Choroid plexus epithelial cell (primary cell): ENCODE measurements at places on chromosomes 13 and 19.

DNA sequence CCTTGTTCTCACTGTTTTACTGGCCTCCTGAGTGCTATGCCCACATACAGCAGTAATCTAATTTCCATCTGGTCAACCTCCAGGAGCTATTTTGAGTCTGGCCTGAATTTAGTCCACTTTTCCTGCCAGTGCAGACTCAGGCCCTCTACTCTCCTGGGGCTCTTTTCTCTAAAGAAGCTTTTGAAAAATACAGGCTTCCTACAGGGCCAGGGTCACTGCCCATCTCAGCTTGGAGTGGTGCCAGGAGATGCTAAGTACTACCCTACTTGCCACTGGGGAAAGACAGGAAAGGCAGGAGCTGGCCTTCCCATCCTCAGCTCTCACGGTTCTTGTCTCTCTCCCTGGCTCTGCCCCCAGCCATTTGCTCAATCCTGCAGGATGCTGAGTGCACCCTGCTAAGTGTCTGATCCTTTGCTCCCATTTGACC is 101.7 kb upstream of the SERP2 start:
- DNase-seq, result no peak

- no peak for DNase-seq
Measured at GRCh38 chr19:37401078-37401477, 30.2 kb downstream of the ZNF527 start.

DNA sequence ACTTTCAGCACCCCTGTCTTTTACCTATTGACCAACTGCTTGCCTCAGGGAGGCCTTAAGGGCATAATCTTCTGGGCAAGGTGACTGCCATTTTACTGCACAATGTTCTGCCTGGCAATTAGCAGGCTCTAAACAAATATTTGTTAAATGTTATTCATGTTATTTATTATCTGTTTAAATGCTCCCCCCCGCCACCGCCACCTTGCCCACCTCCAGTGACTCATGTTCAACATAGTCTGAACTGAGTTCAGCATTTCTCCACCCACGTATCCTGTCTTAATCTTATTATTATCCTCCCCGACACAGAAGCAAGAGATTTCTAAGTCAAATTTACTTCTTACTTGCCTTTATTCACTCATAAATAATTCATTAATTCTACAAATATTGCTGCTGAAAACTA is 144.8 kb downstream of the LIG4 start:
- DNase-seq, result no peak

DNA sequence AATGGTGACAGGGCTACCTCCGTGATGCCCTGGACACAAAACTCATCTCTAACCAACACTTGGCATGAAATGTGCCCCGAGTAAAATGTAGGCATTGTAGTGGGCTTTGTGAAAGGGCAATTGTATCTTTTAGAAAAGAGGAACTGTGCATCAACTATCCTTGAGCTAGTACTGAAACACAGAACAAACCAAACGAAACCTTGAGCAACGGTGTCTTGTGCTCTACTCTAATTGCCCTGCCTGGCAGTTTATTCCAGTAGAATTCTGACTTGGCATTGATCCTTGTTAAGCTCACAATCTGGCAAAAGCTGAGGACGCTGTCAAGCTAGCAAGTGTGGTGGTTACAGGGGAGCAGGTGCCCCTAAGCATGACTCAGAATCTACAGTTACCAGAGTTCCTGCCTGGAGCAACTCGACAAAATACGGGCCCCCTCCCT is 707.1 kb upstream of the SPRY2 start:
- DNase-seq, result no peak

DNA sequence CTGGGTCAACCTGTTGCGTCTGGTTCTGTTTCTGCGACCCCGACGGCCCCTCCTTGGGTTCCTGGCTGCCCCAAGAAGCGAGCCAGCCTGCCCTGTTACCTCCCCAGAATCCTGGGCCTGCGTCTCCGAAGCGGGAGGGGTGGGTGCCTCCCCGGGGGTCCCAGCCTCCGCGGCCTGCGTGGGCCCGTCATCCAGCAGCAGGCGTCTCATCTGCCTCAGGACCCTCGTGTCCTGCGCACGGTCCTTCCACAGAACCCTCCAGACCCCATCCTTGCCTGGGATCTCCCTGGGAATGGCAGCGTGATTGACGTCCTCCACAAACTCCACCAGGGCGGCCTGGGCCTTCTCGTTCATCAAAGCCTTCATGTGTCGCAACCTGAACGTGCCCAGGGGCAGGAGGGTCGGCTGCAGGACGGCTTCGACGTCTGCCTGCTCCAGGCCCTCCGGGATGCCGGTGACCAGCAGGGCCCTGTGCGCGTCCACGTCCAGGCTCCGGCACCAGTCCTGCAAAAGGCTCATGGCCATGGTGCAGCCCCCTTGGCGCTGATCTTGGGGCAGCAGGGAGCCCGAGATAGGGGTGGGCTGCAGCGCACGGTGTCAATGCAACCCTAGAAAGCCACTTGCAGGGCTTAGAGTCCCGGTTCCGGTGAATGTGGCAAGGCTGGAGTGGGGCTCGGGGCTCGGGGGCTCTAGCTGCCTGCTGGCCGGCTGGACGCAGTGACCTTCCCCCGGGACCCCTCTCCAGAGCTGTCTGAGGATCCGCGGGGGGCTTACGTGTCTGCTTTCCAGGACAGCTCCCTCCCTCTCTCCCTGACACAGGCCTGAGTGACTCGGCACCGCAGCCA is 504 bp downstream of the PNMA8B start:
- DNase-seq, result no peak

- DNase-seq, result no peak
Measured at GRCh38 chr13:112651750-112652511, 37.9 kb upstream of the ATP11A start.

DNA sequence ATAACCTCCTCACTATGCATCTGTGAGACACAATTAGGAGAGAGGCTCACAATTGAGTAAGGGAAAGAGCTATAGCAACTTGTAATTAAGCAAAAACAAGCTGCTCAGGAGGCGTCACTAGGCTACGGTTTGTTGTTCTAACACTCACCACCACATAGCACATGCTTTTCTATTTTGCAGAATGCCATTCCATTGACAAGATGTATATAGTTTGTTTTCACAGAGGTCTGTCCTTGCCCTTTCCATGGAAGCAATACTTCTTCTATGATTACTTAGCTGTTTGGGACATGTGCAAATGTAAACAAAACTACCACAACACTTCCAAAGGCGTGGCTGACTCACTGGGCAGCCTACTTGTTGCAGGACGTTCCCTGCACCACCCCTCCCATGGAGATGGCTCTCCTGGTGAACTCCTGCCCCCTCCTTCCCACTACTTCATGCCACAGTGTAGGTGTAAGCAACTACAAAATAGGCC is 33.9 kb upstream of the FAM216B start:
- peak; percentile 100 for DNase-seq

DNA sequence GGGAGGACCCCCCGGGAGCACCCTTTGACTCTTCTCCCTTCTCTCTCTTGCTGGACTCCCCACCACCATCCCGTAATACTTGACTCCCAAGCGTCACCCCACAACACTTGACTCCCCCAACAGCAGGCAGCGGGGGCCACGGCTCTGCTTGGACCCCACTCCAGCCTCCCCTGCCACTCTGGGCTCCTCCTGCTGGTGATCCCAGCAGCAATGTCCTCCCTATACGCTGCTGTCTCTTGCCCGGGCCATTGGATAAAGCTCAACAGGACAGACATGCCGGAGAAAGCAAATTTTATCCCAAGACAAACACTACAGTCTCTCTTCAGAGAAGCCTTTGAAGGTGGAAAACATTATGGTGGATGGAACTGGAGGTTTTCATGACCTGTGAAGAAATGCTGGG is 20.4 kb upstream of the AMER2 start:
- DNase-seq, result no peak

- DNase-seq, result no peak
Measured at GRCh38 chr13:101326710-101327109, 89.6 kb downstream of the NALCN start.

DNA sequence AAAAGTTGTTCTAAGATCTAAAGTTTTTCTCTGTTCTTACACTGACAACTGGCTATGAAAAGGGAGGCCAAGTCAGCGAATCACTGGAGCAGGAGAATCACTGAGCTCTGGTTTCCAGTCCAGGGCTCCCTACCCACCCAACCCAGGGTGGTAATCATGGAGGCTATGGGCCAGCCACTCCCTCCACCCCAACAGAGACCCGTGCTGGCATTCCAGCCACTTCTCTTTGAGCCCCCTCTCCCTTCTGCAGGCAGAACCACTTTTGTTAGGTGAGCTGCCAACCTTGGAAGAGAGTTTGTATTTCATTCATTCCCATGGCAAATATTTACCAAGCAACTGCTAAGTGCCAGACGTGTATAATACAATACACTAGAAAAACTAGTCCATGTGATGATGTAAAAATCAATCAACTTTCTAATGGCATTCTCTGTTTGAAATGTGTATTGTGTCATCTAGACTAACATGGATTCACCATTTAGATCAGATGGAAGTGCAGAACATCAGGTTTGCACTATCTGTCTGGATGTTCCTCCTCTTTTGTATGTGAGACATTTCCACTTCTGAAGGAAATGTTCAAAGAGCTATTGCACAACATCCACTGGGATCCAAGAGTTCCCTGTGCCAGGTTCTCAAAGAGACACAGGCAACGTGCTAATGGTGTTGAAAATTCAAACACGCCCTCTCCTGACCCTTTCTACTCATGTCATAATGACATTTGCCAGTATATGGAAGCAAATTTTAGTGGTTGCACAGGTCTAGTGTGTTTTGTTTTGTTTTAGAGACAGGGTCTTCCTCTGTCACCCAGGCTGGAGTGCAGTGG is 5.3 kb downstream of the MLNR start:
- DNase-seq, result peak; percentile 27

GRCh38 chr13:71149046-71149445 is 718.0 kb downstream of the DACH1 start:
- DNase-seq, result no peak

DNA sequence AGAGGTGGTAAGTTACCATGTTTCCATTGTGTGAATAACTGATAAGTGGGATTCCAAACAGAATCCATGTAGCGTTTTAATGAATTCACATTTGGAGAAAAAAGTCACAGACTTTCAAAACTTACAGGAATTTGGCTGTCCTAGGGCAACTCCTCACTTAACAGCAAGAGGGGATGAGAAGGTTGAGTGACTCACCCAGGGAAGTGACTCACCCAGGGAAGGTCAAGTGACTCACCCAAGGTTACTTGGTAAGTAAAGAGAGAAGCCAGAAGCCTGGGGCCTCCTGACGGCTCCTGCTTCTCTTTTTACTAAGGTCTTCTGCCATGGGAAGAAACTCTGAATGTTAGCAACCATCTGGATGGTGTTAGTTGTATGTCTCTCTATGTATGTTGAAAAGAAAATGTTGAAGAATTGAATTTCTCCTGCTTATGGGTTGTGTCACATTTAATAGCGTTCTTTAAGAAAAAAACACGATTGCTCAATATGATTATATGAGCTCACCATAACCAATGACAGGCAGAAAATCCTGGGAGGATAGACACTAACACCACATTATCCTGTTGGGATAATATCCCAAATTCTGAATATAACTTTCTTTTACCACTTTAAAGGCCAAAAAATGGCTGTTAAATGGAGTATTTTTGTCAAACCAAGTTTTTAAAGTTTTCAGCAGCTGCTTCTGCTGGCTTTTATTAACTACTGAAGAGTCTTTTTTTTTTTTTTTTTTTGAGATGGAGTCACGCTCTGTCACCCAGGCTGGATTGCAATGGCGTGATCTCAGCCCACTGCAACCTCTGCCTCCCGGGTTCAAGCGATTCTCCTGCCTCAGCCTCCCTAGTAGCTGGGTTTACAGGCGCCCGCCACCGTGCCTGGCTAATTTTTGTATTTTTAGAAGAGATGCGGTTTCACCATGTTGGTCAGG is 195.6 kb downstream of the GGACT start:
- DNase-seq, result peak; percentile 100

DNA sequence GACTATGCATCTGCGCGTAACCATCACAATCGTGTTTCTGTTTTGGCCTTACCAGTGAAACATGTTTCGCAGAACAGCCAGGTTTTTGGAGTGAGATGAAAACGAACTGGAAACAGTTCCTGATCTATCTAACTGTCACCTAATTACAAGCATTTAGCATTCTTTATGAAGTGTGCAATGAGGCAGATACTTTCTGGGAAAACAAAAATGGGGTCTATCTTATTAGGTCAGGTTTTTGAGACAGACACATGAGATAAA is 182.8 kb downstream of the LMO7 start:
- DNase-seq, result no peak

DNA sequence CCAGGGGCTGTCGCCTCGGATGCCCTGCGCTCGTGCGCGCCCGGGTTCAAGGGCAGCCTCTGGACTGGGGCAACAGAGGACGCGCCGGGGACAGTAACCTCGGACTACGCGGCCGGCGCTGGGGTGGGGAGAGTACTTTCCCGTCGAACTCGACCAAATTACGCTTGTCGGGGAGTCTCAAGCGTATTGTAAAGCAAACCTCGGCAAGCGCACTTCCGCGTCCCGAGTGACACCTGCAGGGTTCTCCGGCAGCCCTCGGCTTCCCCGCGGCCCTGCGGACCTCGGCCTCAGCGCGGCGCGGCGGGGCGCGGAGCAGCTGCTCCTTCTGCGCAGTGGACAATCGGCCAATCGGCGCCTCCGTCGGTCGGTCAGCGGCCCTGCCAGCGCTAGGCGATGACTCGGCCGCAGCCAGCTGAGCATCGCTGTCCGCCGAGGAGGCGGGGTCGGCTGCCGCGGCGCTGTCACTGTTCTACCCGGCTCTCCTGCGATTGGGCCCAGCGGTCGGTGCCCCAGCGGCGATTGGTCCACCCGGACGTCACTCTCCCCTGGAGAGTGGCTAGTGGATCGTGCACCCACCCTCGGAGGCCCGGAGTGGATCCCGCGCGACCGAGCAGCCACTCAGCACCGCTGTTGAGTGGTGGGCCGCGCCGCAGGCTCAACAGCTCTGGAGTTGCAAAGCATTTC is at the start of gene SLC46A3:
Gene SLC46A3, minus strand, starts transcription at position 428 of the 684 bp plus-strand sequence. CDS start 972 bp downstream, outside the sequence.
- DNase-seq, result peak; percentile 99

- DNase-seq, result no peak
Measured at GRCh38 chr19:3518659-3519058, 12.5 kb downstream of the FZR1 start.

DNA sequence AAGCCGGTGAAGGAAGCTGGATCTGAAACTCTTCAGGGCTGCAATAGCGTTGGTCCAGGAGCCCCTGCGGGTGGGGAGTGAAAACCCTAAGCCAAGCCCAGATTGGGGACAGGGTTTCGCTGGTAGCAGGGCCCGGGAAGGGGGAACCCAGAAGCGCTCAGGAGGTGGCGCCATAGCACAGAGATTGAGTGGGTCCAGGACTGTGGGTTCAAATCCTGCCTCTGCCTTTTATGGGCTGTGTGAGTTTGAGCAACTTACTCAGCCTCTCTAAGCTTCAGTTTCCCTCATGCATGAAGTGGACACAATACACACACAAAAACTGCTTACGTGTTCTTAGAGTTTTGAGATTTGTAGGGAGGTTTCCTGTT is 8.3 kb upstream of the SYCN start:
- DNase-seq, result peak; percentile 14

DNA sequence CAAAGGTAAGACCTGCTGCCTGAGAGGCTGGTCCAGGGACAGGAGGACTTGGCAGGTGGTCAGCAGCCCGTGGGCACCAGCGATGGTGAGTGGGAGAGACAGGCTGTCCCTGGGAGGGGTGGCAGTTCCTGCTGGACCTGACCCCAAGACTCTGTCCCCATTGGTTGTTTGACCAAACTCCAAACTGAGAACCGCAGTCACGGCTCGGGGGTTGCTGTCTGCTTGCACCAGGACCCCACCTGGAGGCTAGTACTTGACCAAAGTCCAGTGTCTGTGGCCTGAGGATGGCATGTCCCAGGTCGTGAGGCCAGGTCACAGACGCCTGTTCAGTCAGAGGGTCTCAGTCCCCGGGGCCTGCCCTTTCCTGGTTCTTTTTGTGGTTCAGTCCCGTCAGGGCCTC is 9.9 kb upstream of the ZNF14 start:
- no peak for DNase-seq
